ENCODE measurements at places on chromosomes 5 and 9.

GRCh38 chr9:35835766-35836165, 6.7 kb downstream of the TMEM8B start:
- DNase-seq: no peak

GRCh38 chr5:67350618-67351201, 154.1 kb upstream of the CD180 start:
- no peak for DNase-seq

DNA sequence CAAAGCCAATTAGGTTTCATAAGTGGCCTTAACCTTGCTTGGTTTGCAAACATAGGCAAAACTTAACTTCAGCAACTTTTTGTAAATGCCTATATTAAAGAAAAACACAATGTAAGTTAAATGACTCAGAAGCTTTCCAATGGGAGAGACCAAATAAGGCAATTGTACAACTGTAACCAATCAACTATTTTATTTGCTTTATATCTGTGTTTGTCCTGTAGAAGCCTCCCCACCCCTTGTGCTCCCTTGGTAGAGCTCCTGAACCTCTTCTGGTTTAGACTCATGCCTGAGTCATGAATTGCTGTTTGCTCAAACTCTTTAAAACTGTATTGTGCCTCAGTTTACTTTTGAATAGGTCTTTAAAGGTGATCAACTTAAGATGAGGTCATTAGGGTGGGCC, 3.0 kb upstream of the C1QTNF3 start:
- peak; percentile 40 for DNase-seq

DNA sequence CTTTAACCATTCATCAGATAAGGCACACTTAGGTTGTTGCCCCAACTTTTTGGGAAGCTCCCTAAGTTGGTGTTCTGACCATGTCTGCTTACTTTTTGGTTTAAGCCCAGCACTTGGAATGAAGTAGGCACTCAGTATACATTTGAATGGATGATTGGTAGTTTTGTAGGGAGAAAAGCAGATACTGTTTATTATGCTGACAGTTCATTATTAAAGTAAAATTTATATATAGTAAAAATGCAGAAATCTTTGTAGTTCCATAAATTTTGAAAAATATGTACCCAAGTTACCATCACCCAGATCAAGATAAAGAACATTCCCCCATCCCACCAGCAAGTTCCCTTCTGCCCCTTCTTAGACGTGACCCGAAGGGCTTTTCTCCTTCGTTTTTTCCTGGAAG, 35.4 kb downstream of the PRKACG start:
- DNase-seq: no peak

DNA sequence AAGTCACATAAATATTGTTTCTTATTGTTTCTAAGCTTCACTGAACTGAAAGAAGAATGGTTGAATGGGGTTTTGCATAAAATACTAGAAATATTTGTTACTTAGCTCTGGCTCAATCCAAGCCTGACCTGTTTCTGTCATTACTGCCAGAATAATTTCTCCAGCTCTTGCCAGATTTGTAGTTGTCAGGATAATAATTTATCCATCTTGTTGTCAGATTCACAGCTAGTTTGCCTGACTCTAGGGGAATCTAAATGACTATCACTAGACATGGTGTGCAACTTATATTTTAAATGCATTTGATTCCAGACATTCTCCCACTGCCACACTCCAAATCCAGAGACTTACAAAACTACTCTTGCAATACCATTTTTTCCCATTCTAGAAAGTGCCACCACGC, 422.7 kb downstream of the ZSWIM6 start:
- no peak for DNase-seq

DNA sequence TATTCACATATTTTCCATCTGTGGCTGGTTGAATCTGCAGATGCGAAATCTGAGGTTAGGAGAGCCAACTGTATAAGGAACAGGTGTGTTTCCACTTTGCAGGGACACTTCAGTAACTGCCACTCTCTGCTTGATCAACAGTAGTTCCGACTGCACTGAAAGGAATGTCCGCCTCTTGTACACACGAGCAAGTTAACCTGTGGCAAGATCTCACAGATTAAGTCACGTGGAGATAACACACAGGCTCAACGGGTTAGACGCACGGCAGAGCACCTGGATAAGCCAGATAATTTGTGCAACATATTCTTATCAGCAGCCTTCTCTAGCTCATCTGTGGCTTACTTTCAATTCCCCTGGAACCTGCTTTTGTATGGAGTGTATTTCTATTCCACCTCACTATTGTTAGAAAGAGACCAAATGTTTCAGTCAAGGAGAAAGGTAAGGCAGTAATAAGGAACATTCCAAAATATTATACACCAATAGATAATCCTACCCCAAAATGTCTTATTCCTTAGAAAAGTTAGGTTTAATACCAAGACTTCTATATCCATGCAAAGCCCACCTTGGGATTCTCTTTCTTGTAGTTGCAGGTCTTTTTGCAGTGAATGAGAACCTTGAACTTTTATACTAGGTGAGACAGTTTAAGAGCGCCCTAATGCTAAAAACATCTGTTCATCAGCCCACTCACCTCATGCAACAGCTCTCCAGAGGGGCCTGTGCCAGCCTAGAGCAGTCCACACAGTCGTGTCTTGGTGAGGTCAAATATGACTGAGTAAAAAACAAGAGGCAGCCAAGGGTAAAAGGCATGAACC, 6.5 kb upstream of the C9 start:
- no peak for DNase-seq

DNA sequence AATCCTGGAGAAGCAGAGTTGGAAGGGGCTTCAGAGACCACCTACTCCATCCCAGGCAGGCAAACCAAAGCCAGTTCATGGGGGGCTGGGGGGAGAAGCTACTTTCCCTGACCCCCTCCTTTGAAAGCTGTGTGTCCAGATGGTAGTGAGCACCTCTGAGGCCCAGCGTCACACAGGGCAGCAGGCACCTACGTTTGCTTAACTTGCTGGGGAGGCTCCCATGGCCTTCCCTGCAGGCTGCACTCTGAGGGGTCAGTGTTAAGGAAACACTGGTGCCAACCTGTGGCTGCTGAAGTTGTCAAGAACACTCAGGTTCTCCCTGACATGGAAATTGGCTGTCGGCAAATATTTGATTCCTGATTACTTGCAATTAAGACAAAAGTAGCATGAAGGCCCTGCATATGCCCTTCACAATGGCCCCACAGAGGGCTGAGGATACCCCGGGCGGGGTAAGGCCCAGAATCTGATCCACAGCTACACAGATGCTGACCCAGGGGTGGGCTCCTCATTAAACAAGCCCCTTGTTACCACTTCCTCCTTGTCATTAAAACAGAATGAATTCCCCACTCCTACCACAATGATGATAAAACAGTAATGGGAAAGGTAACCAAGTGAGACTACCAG, 208.5 kb downstream of the FSTL4 start:
- no peak for DNase-seq

DNA sequence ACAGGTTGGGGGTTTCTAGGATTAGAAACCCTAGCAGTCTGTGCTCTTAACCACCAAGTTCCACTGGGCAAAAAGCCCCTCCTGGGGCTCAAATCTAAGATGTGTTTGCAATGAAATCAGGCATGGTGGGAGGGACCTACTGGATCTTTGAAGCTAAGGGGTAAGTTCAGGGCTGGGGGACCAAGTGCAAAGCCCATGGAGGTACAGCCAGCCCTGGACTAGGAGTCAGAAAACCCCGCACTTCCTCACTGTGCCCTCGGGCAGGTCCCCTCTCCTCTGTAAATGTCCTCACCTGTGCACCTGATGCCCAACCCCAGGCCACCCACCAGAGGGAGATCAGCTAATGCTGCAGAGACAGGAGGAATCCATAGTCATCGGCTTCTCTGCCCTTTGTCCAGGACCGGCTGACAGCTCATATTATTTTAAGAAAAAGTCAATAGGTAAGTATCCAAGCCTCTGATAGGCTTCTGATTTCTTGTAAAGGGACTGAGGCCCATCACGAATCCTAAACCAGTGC, 138.3 kb downstream of the PAX5 start:
- no peak for DNase-seq

DNA sequence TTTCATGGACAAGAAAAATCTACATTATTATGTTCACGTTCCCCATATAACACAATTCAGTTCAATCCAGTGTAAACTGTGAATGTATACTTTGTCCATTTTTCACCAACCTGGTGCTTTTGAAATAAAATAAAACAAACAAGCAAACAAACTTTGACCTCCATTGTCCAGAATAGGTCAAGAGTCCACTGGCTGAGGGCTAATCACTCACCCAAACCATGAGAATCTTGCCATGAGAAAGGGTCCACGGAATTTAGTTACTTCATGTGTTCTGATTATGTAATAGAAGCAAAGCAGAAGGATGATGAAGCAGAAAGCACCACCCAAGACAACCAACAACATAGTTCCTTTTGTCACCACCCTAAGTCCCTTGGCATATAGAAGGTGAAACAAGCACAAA, 28.7 kb downstream of the DIAPH1 start:
- no peak for DNase-seq

- DNase-seq: no peak
These were observed 53.2 kb downstream of the NAA35 start for GRCh38 chr9:85994191-85994590.

DNA sequence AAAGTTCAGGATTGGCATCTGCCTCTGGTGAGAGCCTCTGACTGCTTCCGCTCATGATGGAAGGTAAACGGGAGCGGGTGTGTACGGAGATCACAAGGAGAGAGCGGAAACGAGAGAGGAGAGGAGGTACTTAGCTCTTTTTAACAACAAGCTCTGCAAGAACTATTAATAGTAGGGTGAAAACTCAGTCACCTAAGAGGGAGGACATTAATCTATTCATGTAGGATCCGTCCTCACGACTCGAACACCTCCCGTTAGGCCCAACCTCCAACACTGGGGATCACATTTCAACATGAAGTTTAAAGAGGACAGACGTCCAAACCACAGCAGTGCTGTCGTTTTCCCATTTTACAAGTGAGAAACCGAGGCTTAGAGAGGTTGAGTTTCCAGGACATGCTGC, 173.7 kb downstream of the SLC28A3 start:
- no peak for DNase-seq

GRCh38 chr9:124779368-124780059, 2.6 kb downstream of the OLFML2A start:
- DNase-seq: peak; percentile 94

- DNase-seq: no peak
These were observed 416.6 kb downstream of the PLK2 start for GRCh38 chr5:58043032-58043945.

GRCh38 chr5:72246954-72247442, 73.0 kb downstream of the MRPS27 start:
- DNase-seq: no peak

GRCh38 chr9:95098391-95098921, 219.1 kb downstream of the FANCC start:
- no peak for DNase-seq

GRCh38 chr9:74951725-74952151, 974 bp downstream of the C9orf40 start:
- DNase-seq: peak; percentile 32

- DNase-seq: no peak
These were observed 40.3 kb downstream of the SNCAIP start for GRCh38 chr5:122352331-122352730.

- no peak for DNase-seq
These were observed 931.0 kb upstream of the DMAC1 start for GRCh38 chr9:8730618-8731017.

- no peak for DNase-seq
These were observed 670 bp downstream of the EDIL3 start for GRCh38 chr5:84383816-84384603.

GRCh38 chr5:7078901-7079300, 317.0 kb upstream of the ADCY2 start:
- no peak for DNase-seq

DNA sequence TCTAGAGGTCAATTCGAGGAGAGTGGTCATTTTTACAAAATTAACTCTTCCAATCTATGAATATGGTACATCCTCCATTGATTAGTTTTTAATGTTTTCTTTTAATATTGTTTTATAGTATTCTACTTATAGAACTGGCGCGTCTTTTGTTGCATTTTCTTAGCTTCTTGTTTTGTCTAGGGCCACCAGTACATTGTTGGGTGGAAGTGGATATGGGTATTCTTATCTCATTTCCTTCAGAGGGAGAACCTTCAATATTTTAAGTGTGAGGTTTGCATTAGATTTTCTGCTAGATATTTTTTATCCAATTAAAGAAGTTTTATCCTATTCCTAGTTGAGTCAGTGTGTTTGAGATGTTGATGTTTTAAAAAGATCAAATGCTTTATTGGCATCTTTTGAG, 69.8 kb downstream of the RPS23 start:
- no peak for DNase-seq

DNA sequence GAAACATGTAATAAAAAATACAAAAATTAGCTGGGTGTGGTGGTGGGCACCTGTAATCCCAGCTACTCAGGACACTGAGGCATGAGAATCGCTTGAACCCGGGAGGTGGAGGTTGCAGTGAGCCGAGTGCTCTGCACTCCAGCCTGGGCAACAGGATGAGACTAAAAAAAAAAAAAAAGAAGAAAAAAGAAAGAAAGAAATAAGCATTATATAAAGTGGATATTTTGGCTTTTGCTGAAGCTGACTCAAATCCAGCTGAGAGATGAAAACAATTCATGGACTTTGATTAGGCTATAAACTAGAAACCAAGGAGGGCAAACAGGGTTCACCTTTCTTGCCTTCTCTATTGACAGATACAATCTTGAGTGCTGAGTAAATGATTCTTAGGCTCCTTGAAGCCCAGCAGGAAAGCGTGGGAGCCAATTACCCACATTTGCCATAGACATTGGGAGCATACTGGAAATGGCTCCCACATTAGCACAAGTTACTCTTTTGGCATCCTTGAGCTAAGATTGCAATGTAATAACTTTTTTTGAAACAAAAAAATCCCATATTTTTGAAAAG, 2.4 kb upstream of the BTF3 start:
- DNase-seq: no peak
